ENCODE measurements at places on chromosomes 4 and X.

DNA sequence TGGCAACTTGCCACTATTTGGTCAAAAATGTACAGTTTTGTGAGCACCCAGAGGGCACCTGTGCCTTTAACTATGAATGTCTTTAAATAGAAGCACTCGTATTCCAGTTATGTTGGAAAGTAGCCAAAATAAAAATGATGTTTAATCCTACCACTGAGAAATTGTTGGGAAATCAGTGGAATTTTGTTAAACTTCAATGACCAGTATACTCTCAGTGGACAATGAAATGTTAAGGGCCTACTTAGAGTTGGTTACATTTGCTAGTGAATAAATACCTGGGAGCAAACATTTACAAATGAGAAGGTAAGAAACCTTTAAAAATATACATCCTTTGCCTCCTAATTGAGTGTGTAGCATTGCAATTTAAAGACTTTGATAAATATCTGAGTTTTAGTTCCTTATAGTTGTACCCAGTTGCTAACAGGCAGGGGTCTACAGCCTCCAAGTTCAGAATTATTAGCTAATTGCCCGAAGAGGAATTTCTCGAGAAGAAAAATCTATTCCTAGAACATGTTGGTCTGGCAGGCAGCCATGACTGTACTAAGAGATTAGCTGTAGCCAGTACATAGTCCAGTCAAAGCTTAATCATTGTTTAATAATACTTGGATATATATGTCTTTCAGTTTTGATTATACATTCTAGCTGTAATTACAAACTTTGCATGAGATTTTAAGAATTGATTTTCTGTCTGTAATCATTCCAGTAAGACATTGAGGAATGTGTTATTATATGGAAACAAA lies 93.2 kb downstream of the IL1RAPL2 start:
- no peak for DNase-seq

DNA sequence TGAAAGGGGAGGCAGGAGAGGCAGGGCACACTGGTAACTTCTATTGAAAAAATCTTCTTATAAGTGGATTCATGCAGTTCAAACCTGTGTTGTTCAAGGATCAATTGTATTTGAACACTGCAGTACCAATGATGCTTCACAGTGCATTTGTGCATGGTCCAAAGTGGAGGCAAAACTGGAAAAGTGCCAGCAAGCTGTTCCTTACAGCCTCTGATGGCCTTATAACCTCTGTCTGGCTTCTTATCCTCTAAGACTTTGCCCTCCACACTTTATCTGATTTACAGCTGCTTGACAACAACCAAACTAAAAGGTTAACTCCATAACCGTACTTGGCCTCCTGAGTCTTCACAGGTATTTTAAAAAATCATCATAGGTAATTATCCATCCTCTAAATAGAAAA lies 40.4 kb downstream of the MAGEB17 start:
- DNase-seq, result no peak

DNA sequence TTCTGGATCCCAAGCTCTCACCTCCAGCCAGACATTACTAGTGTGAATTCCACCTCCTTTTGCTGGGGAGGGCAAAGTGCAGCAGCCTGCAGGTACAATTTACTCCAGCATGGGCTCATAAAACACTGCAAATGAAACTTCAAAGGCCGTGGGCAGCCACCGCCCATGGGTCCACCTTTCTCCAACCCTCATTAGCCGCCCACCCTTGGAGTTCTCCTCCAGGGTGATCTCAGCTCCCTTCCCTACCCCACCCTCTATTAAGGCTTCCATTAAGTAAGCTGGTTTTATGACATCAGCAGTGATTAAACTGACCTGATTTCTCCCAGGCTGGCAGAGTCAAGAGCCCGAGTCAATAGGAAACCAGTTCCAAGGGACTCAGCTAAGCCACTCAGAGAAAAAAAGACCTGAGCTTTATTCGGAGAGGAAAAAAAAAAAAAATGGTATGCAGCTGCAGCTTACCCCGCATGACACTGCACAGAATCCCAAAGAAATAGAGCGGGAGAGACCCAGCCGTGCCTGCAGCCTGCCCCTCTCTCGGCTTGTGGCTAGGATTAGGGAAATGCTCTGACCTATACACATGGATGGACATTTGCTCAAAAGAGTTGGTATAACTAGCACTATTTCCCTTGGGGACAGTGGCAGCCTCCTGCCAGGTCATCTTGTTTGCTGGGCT lies 319.6 kb downstream of the PTTG2 start:
- DNase-seq, result no peak

GRCh38 chrX:42496239-42496638 lies 281.7 kb downstream of the PPP1R2C start:
- no peak for DNase-seq

DNA sequence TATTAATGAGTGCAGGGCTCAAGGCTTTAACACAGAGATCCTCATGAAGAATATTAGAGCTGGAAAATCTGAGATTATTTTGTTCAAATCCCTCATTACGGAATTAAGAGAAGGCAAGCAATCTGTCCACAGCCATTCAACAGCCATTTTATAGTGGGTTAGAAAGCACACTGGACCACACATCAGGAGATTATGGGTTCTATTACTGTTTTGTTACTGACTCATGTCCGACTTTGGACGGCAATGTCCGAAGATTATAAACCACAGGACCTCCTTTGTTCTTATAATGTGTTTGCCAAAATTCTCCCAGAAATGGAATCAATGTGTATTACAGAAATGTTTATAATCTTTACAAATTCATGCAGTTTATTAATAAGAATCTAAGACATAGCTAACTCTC lies 8.1 kb downstream of the LAMTOR3 start:
- DNase-seq, result peak; percentile 41

- DNase-seq, result peak; percentile 5
Observed at GRCh38 chr4:1255151-1255550, 6.2 kb upstream of the CTBP1 start.

DNA sequence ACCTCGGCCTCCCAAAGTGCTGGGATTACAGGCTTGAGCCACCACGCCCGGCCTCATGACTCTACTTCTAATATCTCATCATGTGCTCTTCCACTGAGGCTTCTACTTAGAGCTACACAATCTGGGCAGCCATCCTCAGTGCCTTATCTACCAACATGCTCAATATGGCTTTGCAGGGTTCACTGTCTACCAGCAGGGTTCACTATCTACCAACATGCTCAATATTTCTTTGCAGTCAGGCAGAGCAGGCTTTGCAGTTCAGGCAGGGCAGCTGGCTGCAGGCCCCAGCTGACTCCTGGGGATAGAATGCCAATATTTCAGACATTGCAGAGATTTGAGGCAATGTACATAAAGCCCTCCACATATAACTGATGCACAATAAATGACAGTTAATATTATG lies 47.5 kb downstream of the PKD2 start:
- peak; percentile 61 for DNase-seq

DNA sequence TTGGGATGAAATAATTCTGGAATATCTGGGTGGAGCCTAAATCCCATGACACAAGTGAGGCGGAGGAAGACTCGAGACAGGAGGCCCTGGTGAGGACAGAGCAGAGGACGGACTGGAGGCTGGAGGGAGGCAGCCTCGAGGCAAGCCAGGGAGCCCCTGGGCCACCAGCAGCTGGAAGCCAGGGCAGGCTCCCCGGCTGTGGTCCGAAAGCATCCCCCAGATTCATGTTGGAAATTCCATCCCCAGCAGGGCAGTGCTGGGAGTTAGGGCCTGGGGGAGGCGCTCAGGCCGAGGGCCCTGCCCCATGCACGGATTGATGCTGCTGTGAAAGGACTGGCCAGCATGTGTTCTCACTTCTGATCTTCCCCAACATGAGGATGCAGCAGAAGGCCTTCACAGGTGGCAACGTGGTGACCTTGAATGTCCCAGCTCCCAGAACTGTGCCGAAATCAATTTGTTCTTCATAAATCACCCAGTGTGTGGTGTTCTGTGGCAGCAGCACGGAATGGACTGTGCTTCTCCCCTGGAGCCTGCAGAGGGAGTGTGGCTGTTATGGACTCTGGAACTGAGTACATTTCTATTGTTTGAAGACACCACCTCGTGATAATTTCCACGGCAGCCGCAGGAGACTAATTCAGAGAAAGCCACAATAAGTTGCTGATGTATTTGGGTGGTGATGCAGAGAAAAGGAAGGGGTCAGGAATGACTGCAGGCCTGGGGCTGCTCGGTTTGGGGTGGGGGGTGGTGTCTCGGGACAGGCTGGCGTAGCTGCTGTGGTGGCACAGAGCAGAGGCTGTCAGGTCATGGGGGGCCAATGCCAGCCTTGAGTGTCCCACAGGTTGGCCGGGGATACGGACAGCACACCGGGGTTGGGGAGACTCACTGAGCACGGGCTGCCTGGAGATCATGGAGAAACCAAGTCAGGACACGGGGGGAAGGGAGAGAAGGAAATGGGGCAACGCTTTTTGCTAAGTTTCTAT lies 56.9 kb downstream of the PCGF3 start:
- DNase-seq, result peak; percentile 34

DNA sequence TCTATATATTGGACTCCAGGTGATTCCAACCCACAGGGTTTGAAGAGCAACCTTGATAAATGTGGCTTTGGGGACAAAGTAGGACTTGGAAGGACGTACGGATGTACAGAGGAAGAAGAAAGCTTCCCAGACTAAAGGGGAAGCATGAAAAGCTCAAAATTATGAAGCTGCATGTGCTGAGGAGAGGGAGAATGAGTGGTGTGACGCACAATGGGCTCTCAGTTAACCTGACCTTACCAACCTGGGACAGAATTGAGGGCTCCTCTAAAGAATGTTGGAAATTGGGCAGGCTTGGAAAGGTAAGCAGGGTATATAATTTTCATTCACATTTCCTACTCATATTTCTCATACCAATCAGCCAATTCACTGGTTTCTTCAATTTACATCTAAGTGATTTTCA lies 10.5 kb upstream of the TIGD2 start:
- DNase-seq, result no peak

DNA sequence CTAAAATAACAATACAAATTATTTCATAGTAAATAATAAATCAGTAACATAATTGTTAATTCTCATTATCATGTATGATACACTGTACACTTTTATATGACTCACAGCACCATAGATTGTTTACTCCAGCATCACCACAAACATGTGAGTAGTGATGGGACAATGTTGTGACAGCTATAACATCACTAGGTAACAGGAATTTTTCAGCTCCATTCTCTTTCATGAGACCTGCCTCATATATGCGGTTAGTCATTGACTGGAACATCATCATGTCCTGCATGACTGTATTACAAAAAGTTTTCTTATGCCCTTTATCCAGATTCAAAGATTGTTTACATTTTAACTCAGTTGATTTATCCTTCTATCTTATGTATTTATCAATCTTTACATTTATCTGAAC lies 1530.0 kb downstream of the PCDH18 start:
- DNase-seq, result no peak

DNA sequence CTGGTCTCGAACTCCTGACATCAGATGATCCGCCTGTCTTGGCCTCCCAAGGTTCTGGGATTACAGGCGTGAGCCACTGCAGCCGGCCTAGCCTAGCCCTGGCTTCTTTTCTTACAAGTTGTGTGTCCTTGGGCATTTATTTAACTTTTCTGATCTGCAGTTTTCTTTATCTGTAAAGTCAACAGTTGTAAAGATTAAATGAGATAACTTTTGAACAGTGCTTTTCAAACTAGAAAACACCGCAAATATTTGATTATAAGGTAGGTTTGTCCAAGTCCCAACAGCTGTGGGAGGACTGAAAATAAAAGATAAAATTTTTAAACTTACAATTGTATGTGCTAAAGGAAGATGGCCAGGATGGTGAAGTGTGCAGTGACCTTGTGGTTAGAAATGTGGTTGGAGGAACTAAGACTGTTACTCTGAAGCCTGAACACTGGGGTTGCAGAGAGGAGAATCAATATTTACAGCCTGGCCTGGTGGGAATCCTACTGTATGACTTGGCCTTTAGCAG lies 44.8 kb downstream of the GSX2 start:
- DNase-seq, result peak; percentile 48

DNA sequence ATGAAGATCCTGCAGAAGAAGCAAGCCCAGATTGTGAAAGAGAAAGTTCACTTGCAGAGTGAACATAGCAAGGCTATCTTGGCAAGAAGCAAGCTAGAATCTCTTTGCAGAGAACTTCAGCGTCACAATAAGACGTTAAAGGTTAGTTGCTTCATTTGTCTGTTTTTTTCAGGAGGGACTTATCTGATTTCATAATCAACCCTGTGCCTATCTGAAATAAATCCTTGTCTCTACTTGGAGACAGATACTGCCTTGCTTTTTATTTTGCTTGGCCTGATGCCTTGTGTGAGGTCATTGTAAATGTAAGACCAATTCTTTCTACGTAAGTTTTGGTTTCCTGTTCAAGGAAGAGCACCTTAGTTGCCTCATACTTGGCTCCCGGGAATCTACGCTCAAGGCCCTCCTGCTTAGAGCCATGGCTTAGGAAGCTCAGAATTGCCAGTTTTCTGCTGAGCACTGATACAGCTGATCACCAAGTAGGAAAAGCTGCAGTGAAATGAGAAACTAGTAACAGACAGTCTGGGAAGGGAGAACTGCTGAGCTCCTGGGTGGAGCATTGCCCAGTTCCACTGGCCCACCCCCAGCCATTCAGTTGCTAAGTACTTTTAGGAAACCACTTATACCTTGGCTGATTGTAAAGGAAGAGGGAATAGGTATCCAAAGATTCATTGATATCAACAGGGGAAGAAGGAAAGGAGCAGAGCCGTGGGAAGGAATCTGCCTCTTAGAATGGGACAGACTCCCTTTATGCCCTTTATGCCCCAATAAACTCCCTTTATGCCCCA lies 41.8 kb downstream of the RBBP7 start:
- DNase-seq, result peak; percentile 66

- no peak for DNase-seq
Observed at GRCh38 chr4:170162416-170162815, 72.7 kb upstream of the AADAT start.

- DNase-seq, result no peak
Observed at GRCh38 chrX:39891781-39892180, 206.0 kb downstream of the BCOR start.

DNA sequence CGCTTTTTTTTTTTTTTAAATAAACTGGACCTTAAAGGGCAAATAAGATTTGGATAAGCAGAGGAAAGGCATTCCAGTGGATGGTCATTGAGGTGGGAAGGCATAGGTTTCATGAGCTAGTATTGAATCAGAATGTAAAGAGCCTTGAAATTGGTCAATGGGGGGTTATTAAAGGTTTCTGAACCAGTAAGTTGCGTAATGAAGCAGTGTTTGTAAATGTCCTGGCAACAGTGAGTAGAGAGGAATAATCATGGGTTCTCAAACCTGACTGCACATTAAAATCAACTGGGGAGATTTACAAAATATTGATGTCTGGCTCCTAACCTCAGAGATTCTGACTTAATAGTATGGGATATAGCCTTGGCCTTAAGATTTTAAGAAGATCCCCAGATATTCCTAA lies 23.2 kb upstream of the AMOT start:
- no peak for DNase-seq

- DNase-seq, result no peak
Observed at GRCh38 chrX:9134366-9134765, 100.4 kb upstream of the FAM9B start.

DNA sequence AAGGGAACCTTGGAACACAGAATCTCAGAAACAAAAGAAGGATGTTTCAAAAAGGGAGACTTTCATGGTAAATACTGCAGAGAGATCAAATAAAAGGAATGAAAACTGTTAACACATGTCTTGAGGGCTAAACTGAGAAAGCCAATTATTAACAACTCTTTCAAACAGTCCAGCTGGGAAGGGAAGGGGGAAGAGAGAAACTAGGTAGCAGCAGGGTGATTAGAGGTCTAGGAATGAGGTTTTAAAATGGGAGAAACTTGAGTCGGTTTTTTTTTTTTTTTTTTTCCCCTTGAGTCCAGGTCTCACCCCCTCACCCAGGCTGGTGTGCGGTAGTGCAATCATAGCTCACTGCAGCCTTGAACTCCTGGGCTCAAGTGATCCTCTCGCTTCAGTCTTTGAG lies 4.3 kb downstream of the BCLAF3 start:
- peak; percentile 3 for DNase-seq

GRCh38 chr4:86896596-86896995 lies 4.4 kb upstream of the C4orf36 start:
- peak; percentile 50 for DNase-seq

- DNase-seq, result no peak
Observed at GRCh38 chr4:8907596-8908205, 36.1 kb upstream of the HMX1 start.
